ENCODE measurements at places on chromosomes 7 and 10. TPM values are rescaled to one million over a fixed set of nuclear protein-coding genes. Genes with fewer than 3 reads are reported as not detected.

The CLCN1 gene
- 0.07 TPM for total RNA-seq

The WIPF3 gene
- 0.07 TPM for total RNA-seq

The PPP1R9A gene
- 0.78 TPM for total RNA-seq

The GPNMB gene
- 214 TPM for total RNA-seq

The BHLHA15 gene
- total RNA-seq = 1.4 TPM

The PPP1R17 gene
- not detected for total RNA-seq

The C10orf53 gene
- not detected for total RNA-seq

The CDK6 gene
- 36.5 TPM for total RNA-seq

The ENKUR gene
- 0.07 TPM for total RNA-seq

The CFAP58 gene
- total RNA-seq = 0.23 TPM

The WASL gene
- total RNA-seq = 15.6 TPM

The SPDYE8 gene
- total RNA-seq = not detected

The AGAP6 gene
- total RNA-seq = 4.0 TPM

The PTTG1IP2 gene
- not detected for total RNA-seq

The ASB10 gene
- total RNA-seq = not detected

The AIMP2 gene
- 36.1 TPM for total RNA-seq

The SPDYE16 gene
- not detected for total RNA-seq

The MEST gene
- 262 TPM for total RNA-seq

The ST8SIA6 gene
- not detected for total RNA-seq

The SEMA4G gene
- 3.0 TPM for total RNA-seq

The ZNF467 gene
- 1.6 TPM for total RNA-seq

The UROS gene
- total RNA-seq = 48.7 TPM

The TFPI2 gene
- total RNA-seq = 59.6 TPM

The FOXI2 gene
- total RNA-seq = not detected

The TMEM139 gene
- total RNA-seq = 0.23 TPM

The GSTO2 gene
- total RNA-seq = 4.6 TPM

The EPHA1 gene
- total RNA-seq = not detected

The GNG11 gene
- total RNA-seq = 8.5 TPM

The PRPS1L1 gene
- not detected for total RNA-seq

The SLC39A12 gene
- not detected for total RNA-seq

The KLHL7 gene
- 33.9 TPM for total RNA-seq

The PTF1A gene
- total RNA-seq = not detected

The EBLN1 gene
- not detected for total RNA-seq

The ZNF239 gene
- total RNA-seq = 5.9 TPM

The PLXNA4 gene
- 29.5 TPM for total RNA-seq

The COL1A2 gene
- 7,425 TPM for total RNA-seq

The DYNC1I1 gene
- 1.5 TPM for total RNA-seq

The EMX2 gene
- not detected for total RNA-seq

The SLC18A3 gene
- not detected for total RNA-seq

The OR6V1 gene
- total RNA-seq = not detected

The MTPN gene
- total RNA-seq = 210 TPM

The NUTM2E gene
- not detected for total RNA-seq

The KLF14 gene
- total RNA-seq = not detected

The FLNC gene
- total RNA-seq = 324 TPM

The TSPAN15 gene
- total RNA-seq = 1.7 TPM

The TSPAN14 gene
- total RNA-seq = 36.8 TPM

The KIN gene
- 3.7 TPM for total RNA-seq

The SYT15 gene
- 0.17 TPM for total RNA-seq

The RET gene
- 0.23 TPM for total RNA-seq

The NPC1L1 gene
- 0.07 TPM for total RNA-seq

The PRKCQ gene
- total RNA-seq = not detected

The PON1 gene
- not detected for total RNA-seq

The RAPGEF5 gene
- total RNA-seq = 35.8 TPM

The RADIL gene
- total RNA-seq = 0.13 TPM

The RHOBTB1 gene
- 15.8 TPM for total RNA-seq

The CPN1 gene
- total RNA-seq = not detected

The WEE2 gene
- total RNA-seq = not detected

The SCRN1 gene
- total RNA-seq = 146 TPM

The ZNF804B gene
- not detected for total RNA-seq

The SLC26A3 gene
- not detected for total RNA-seq
